ENCODE measurements at places on chromosomes 5 and 9.

- DNase-seq = no peak
Observed at GRCh38 chr9:4622016-4622415, 40.1 kb upstream of the PLPP6 start.

GRCh38 chr5:112174959-112175594 is 244.0 kb downstream of the EPB41L4A start:
- no peak for DNase-seq

- no peak for DNase-seq
Observed at GRCh38 chr9:107836300-107836699, 346.7 kb upstream of the KLF4 start.

- no peak for DNase-seq
Observed at GRCh38 chr9:133924453-133924852, 67.7 kb downstream of the VAV2 start.

- no peak for DNase-seq
Observed at GRCh38 chr9:76465442-76466298, 6.7 kb downstream of the GCNT1 start.

GRCh38 chr5:132778856-132779255 is 1.8 kb upstream of the SEPTIN8 start:
- DNase-seq = no peak

DNA sequence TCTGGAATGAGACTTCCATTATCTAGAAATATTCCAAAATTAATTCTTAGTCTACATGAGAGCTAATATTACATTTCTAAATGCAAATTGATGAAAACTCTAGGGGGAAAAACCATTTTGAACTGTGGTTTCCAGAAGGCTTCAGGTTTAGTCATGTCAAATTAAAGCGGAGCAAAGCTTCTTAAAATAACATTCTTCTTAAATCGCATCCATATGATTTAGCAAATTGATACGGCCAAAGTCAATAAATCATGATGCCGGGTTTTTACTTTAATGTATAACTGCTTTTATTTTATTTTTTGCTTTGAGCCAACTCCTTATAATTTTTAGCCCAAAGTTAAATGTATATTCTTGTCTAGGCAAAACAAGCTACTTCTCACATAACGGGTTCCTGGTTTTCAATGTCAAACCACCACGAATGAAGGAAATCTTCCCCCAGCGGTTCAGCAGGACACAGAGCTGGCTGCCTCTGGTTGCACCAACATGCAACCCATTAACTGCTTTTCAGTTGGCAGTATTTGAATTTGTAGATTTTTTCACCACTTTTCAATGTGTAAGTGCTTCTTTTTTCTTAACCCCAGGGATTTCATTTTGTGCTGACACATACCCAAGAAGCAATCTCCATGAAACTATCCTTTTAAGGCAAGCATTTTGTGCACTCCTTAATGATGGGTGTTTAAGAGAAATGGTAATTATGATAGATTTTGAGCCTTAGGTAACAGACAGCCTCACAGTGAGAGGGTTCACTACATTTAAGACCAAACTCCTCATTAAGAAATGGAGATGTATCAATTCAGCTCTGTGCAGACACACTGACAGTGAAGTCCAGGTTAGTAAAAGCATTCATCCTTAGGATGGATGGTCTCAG is 35.5 kb downstream of the EFNA5 start:
- DNase-seq = no peak

DNA sequence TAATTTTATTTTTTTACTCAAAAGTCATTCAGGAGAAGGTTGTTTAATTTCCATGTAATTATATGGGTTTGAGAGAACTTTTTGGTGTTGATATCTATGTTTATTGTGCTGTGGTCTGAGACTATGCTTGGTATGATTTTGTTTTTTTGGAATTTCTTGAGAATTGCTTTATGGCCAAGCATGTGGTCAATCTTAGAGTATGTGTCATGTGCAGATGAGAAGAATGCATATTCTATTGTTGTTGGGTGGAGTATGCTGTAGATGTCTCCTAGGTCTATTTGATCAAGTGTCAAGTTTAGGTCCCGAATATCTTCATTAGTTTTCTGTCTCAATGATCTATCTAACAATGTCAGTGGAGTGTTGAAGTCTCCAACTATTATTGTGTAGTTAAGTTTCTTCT is 134.9 kb downstream of the HMHB1 start:
- no peak for DNase-seq

DNA sequence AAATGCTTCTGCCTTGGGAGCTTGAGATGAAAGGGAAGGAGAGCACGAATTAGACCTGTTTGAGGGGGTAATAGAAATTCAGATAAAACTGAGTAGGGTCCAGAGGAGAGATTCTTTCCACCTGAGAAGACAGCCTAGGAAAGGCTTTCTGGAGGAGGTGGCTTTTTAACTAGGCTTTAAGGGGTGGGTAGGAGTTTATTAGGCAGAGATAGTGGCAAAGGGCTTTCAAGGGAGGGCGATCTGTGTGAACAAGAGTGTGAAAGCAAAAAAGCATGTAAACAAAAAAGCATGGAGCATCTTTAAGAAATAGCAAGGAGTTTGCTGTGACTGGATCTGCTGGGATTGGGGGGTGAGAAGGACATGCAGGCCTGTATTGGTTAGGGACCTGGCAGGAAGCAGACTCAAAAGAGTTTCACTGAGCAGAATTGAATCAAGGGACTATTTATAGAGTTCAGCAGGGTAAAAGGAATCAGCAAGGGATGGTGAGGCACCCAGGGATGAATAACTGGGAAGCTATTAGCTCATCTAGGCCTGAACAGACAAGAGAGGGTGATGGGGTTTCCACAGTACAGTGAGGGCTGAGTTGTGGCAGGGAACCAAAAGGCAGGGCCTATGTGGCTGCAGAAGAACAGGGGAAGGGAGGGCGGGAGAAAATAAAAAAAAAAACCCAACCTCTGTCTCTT is 18.8 kb downstream of the SLC1A1 start:
- no peak for DNase-seq

DNA sequence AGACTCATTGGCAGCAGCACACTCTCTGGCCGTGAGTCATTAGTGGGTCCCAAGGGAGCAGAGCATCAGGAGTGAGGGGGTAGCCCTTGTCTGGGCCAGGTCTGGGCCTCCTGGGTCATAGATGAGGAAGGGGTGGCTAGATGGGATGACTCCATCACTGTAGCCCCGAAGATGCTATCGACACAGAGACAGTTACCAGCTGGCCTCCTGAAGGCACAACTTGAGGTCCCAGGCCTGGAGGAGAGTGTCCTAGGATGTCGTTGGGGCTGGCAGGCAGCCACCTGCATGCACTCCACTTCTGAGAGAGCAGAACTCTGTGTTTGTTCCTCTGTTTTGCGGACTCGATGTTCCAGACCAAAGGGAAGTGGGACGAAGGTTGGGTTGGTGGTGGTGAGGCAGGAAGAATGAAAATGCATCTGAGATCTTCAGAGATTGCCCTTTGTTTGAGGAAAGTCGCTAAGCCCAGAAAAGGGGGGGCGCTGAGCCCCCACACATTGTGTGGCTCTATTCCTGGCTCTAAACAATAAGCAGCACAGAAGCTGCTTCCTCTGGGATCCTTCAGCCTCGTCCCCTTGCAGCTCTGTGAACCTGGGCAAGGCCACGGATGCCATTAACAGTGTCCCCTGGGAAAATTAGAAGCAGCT is 4.7 kb downstream of the BTNL9 start:
- DNase-seq = no peak

GRCh38 chr5:123549256-123549904 is 37.4 kb downstream of the CSNK1G3 start:
- DNase-seq = no peak

GRCh38 chr5:176373100-176373818 is 8.0 kb downstream of the ARL10 start:
- no peak for DNase-seq

Data from SIG-M5 (cell line).